ELR (cell line): ENCODE measurements at places on chromosomes 7 and 10.
A peak's percentile ranks its signal among the peaks of the same experiment; 100 is the strongest.

DNA sequence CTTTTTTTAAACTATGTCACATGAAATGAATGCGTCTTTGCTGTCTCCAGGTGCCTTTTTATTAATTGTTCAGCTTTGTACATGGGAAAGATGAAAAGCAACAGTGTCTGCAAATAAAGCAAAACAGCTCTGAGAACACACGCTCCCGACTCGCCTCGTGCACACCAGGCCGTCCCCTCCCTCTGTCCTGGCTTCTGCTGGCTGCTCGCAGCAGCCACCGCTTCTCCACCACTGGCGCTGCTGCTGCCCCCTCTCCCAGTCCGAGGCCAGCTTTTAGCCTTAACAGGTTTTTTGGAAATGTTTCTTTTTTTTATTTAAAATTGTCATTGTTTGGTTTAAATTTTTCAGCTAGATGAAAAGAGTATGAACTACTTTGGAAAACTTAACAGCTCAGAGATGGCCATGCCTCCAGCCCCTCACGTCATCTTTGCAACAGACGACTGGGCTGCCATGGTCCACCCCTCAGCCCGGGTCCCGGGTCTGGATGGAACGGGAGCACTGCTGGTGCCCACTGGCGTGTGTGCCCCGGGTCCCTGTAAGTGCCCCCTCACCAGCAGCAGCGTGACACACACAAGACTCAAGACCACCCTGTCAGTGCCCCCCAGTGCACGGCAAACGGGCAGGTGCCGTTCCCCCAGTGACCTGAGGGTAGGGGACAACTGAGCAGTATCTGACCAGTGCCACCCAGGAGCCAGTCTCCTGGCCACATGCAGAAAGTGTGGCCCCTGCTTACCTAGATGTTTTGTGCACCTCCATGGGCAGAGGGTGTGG lies 415.6 kb upstream of the FOXK1 start:
- DNase-seq, result no peak

DNA sequence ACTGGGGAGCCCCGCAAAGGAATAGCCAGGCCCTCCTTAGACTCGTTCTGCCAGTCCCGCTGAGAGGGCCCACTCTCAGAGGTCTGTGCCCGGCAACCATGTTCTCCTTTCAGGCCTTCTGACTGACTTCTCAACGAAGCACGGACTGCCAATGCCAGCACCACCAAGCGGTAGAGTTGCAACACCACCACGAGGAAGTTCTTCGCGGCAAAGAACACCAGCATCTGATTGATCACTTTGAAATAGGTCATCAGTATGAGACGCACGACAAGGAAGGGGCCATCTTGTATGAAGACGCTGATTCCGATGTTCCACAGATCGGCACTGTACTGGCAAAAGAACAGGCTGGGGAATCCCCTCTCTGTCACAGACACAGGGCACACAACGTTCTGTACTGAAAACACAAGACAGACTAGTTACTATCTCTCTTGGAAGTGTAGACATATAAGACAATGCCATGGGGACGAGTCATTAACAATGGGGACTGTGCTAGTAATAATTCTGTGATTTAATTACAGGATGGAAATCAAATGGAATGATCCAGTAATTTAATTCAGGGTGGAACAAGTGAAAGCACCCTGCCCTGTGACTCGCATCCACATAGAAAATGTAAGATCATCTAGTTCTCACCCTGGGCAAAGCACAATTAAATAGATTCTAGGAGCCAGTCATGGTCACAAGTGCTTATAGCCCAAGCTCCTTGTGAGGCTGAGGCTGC lies 42.7 kb downstream of the TMEM26 start:
- no peak for DNase-seq

GRCh38 chr10:109934958-109935793 lies 11.9 kb upstream of the XPNPEP1 start:
- no peak for DNase-seq

GRCh38 chr7:17022920-17023319 lies 141.1 kb upstream of the AGR3 start:
- peak; percentile 46 for DNase-seq

DNA sequence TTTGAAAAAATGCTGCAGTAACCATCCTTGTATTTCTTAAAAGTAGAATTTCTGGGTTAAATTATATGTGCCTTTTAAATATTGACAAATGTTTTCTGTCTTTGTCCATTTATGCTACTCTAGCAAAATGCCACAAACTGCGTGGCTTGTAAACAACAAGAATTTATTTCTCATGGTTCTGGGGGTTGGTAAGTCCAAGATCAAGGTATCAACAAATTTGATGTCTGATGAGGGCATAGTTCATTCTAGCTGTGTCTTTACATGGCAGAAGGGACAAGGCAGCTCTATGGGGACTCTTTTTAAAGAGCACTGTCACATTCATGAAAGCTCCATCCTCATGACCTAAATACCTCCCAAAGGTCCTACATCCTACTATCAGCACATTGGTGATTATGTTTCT lies 27.7 kb downstream of the ZNF277 start:
- no peak for DNase-seq

DNA sequence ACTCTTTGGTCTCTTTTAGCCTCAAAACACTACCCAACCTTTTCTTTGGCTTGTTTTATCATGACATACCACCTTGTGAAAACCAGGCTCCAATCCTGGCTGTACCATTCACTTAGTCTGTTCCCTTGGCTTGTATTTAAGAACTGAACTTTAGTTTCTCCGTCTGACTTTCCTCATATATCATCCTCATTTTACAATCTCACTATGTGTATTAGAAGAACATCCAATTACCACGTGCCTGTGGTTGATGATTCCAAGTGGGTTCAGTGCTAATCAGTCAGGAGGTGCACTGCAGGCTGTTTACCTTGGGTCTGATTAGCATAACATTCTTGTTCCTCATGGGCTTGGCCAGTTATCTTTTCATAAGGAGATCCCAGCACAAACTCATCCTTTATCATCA lies 144.8 kb upstream of the KLF14 start:
- DNase-seq, result peak; percentile 41

GRCh38 chr10:29131952-29132547 lies 156.8 kb upstream of the LYZL1 start:
- no peak for DNase-seq

GRCh38 chr7:79090543-79090942 lies 362.9 kb downstream of the MAGI2 start:
- DNase-seq, result peak; percentile 44

GRCh38 chr10:97129666-97130065 lies 56.1 kb downstream of the SLIT1 start:
- no peak for DNase-seq

- peak; percentile 22 for DNase-seq
Observed at GRCh38 chr7:135300913-135301765, 67.5 kb downstream of the STRA8 start.

DNA sequence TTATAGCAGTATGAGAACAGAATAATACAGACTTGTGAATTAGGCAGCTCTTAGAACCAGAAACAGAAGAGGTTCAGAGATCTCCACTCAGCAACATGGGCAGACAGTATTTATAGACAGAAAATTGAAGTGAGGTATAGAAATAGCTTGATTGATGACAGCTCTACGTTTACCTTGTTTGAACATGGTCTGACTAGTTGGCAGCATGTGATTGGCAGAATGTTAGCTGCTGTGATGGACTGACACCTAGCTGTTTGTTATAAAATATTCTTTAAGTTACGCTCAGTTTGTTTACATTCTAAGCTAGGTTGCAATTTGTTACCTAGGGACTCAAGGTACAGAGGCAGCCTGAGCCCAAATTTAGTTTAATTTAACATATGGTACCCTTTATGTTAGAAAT lies 73.7 kb upstream of the TMEM229A start:
- no peak for DNase-seq

- peak; percentile 51 for DNase-seq
Observed at GRCh38 chr10:48523820-48524758, 80.8 kb downstream of the ARHGAP22 start.

DNA sequence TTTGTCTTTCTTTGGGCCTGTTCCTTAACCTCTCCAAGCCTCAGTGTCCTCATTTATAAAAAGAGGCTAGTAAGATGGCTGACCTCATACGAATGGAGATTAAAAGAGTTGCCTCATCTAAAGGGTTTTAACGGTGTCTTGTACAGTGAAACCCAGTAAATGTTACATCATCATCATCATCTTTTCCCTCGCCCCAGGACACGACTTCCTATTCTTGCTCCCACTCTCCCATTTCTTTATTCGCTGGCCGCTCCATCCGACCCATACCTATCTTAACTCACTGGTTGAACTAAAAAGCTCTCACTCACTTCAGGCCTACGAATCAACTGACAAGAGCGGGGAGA lies 554 bp downstream of the FRA10AC1 start:
- peak; percentile 61 for DNase-seq

DNA sequence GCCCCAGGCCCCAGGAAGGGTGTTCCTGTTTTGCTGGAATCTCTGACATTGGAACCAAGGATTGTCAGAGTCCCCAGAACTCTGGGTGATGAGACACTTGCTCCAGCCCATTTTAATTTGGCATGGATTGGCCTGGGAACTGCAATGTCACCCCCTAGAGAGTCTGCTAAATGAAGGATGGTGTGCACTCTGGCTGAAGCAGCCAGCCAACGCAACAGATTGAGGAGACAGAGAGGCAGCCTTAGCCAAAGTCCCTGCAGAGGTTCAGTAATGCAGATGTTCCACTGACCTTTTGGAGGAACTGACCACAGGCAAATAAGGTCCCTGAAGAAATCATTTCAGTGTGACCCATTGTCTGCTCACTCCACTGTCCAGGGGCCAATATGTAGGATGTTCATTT lies 13.4 kb downstream of the LRRC18 start:
- no peak for DNase-seq

- DNase-seq, result no peak
Observed at GRCh38 chr7:130333832-130334231, 10.8 kb upstream of the CPA5 start.

- DNase-seq, result peak; percentile 49
Observed at GRCh38 chr7:126608339-126608776, 644.4 kb downstream of the GRM8 start.

GRCh38 chr7:43619213-43620012 lies 36.5 kb downstream of the STK17A start:
- DNase-seq, result peak; percentile 50

DNA sequence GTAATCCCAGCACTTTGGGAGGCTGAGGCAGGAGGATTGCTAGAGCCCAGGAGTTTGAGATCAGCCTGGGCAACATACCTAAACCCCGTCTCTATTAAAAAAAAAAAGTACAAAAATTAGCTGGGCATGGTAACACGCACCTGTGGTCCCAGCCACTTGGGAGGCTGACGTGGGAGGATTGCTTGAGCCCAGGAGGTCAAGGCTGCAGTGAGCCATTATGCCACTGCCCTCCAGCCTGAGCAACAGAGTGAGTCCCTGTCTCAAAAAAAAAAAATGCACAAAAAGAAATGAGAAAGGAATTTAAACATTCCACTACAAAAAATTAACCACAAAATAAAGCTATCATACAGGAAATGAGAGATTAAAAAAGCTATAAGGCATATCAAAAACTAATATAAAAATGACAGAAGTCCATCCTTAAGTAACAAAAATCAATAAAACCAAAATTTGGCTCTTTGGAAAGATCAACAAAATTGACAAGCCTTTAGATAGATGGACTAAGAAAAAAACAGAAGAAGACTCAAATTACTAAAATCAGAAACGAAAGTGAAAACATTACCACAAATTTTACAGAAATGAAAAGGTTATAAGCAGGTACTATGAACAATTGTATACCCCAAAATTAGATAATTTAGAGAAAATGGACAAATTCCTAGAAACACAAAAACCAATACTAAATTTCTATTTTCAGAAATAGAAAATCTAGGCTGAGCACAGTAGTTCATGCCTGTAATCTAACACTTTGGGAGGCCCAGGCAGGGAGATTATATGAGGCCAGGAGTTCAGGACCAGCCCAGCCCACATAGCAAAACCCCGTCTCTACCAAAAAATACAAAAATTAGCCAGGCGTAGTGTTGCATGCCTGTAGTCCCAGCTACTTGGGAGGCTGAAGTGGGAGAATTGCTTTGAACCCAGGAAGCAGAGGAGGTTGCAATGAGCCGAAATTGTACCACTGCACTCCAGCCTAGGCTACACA lies 42.4 kb upstream of the NANOS1 start:
- no peak for DNase-seq

- DNase-seq, result no peak
Observed at GRCh38 chr7:33824911-33825459, 80.4 kb upstream of the BMPER start.

DNA sequence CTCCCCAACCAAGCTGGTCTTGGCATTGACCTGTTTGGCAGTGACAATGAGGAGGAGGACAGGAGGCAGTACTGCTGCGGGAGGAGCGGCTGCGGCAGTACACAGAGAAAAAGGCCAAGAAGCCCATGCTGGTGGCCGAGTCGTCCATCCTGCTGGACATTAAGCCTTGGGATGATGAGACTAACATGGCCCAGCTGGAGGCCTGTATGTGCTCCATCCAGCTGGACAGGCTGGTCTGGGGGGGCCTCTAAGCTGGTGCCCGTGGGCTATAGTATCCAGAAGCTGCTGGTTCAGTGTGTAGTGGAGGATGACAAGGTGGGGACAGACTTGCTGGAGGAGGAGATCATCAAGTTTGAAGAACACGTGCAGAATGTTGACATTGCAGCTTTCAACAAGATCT lies 39.1 kb upstream of the ZNF273 start:
- no peak for DNase-seq

DNA sequence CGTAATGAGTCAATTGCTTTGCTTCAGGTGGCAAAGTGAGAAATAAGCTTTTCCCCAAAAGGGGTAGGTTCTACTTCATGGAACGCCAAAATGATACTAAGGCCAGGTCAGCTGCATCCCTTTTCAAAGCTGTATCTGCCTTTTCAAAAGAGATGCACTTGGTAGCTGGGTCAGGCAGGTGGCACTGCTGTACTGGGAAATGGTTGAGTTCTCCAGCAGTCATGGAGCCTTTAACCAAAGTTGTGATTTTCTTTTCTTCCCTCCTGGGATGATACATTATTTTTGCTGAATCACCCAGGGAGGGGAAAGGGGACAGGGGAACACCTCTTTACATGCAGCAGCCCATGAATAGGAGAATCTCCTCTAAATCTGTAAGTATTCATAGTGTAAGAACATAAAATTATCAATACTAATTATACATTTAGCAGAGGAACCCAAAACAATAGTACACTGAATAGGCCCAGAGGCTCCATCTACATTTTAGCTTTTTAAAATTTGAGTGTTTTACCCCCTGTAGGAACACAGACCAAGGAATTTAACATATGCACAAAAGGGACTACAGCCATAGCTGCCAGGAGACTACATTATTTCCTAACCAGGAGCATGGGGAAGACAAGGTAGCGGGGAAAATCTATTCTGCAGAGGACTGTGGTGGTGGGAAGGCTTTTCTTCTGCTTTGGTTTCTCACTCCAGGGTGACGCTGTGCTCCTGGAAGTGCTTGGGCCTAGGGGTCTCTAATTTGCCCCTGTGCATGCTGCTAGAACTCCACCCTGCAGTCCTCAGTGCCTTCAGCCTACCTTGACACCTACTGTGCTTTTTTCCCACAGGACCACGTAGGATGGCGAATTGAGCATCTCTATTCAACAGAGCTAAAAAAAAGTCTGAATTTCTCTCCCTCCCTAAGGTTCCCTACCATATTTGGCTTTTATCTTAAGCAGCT lies 6.4 kb upstream of the GPR22 start:
- peak; percentile 77 for DNase-seq

DNA sequence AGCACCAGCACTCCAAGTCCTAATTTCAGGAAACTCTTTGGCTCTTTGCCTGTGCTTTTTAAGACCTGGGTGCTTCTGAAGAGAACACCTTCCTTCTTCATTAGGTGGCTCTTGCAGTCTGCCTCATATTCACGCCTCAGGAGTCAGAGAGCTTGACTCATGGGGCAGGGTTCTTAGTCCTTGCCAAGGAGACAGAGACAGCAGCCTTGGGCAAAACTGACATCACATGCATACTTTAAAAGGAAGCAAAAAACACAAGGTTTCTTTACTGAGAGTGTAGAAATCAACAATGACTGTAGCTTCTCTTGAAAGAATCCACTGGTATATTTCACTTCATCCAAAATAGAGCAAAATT lies 780.6 kb downstream of the INHBA start:
- DNase-seq, result peak; percentile 91
